ENCODE measurements at places on chromosomes 3 and 15.

GRCh38 chr15:67241132-67241855 lies 13.2 kb downstream of the AAGAB start:
- no peak for DNase-seq

- DNase-seq = no peak
These were observed 25.8 kb downstream of the SGO1 start for GRCh38 chr3:20160230-20160629.

DNA sequence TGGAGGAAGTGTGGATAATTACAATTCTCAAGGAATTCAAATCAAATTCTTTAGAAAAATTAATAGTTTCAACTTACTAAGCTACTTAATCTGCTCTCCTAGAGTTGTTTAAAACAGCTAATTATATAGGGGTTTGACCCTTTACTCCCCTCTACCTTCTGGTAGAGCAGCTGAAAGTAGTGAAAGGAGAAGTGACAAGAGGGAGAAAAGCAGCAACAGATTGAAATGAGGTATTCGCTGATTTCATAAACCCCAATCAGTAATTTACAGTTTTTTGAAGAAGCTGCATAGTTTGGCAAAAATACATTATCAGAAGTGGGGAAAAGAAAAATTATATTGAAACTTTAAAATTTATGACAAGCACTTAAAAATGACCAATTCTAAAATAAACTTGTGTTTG lies 52.8 kb downstream of the ZMAT3 start:
- DNase-seq = no peak

DNA sequence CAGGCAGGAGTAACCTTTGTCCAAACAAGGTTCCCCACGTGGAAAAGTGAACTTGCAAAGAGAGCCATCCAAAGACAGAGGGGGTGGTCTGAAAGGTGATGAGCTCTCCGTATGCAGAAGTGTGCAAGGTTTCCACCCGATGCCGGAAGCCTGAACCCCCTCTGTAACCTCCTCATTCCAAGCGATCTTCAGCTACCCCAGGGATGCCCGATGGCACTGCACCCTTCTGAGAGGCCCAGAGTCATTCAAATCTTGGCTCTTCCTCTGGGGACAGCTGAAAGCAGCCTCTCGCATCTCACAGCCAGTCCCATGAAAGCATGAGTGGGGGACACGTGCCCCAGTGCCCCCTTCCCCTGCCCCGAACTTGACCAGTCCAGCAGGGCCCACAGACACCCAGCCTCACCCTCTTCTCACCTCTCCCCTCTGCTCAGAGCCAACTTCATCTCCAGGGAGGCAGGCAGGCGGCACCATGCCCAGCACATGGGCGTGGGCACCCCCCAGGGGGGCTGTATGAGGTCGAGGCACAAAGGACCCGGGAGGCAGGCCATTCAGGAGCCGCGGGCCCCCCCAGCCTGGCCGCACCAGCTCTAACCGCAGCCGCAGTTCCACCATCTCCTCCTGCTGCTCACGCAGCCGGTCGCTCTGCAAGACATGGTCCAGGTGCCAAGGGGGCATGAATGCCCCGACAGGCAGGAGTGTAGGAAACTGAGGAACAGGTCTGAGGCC lies 8.7 kb downstream of the KIF7 start:
- DNase-seq = no peak

GRCh38 chr3:42886294-42886822 lies 10.7 kb upstream of the CYP8B1 start:
- DNase-seq = no peak

Measured in NCI-H1105 (cell line).